ENCODE measurements at places on chromosomes 4 and X.

- no peak for DNase-seq
Observed at GRCh38 chr4:135833529-135833928, 1631.9 kb upstream of the PABPC4L start.

GRCh38 chr4:82123934-82124333, 249.9 kb downstream of the HNRNPD start:
- DNase-seq: no peak

DNA sequence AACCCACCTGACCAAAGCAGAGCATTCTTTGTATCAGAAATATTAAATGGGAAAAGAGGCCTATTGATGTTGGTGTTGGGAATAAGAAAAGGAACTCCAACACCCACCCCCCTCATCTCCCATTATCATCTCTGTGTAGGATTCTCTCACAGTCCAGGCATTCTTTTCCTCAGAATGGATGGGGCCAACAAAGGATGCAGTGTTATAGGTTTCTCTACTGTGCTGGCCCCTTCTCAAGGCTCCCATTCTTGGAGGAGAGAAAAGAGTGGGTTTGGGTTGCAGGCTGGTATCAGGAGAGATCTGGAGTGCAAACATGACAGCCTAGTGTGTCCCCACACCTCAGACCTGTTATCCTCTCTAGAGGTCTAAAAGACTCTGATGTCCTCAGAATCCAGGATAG, 59.6 kb downstream of the UGT8 start:
- no peak for DNase-seq

DNA sequence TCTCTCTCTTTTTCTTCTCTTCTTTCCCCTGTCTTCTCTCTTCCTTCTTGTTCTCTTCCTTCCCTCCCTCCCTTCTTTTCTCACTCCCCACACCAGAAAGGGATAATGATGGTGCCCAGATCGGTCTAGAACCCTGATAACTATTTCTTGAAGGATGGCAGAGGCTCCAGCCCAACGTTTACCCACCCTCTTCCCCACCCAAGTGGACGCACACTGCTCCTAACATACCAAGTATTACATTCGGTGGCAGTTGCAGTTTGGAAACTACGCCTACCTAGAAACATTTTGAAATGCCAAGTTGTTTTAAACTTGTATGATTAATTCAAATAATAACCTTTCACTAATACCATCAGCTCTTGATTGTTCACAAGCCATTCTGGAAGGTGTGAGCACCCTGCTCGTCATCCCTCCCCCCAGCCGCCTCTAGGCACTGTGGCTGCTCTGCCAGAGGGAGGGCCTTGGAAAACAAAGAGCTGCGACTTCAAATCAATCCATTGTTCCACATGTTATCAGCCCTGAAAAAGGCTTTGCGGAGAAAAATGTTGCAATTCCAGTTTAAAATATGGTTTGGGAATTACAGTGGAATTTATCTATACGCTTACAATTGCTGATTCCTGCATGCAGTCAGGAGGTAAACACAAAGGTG, 1017.5 kb upstream of the TENM3 start:
- DNase-seq: no peak

GRCh38 chrX:6666624-6667023, 131.7 kb upstream of the VCX3A start:
- no peak for DNase-seq

- no peak for DNase-seq
Observed at GRCh38 chr4:784401-785331, 41.3 kb downstream of the CPLX1 start.

DNA sequence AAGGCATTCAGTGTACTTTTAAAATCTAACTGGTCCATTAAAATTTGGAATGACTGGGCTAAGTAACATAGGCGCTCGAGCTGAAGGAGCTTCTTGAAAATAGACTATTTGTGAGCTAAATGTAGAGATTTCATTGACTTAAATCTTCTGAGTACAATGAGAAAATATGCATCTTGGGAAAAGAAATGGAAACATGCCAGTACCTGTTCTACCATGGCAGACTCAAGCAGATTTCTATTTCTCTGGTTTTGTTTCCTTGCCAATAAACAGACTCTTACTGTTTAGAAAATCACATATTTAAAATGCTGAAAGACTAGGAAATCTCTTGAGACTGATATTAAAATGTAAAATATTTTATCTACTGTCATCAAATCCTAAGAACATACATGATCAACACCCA, 678.1 kb downstream of the FAT4 start:
- DNase-seq: no peak

DNA sequence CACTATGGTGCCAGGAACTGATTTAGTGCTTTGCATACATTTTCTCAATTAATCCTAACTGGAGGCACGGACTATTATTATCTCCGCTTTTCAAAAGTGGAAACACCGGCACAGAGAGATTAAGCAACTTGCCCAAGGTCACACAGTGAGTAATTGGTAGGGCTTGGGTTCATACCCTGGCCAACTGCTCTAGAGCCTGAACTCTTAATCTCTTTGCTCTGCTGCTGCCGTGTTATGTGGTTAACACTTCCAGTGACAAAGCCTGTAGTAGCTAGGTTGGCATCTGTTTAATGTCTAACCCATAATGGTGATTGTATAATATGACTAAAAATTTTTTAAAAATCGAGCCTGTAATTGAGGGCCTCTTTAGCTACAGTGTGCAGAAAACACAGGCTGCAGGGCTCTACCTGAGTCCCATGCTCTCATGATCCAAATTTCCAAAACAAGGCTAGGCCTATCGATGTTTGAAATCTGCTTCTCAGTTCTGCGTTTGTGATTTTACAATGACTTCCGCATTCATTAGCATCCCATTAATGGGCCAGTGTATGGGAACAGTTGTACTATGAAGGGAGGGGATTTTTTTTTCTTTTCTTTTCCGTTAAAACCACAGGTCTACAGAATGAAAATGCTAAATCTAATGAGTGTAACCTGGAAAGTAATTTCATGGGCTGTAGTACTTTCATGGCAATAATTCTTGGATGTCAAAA, 219.3 kb upstream of the JADE1 start:
- DNase-seq: no peak

DNA sequence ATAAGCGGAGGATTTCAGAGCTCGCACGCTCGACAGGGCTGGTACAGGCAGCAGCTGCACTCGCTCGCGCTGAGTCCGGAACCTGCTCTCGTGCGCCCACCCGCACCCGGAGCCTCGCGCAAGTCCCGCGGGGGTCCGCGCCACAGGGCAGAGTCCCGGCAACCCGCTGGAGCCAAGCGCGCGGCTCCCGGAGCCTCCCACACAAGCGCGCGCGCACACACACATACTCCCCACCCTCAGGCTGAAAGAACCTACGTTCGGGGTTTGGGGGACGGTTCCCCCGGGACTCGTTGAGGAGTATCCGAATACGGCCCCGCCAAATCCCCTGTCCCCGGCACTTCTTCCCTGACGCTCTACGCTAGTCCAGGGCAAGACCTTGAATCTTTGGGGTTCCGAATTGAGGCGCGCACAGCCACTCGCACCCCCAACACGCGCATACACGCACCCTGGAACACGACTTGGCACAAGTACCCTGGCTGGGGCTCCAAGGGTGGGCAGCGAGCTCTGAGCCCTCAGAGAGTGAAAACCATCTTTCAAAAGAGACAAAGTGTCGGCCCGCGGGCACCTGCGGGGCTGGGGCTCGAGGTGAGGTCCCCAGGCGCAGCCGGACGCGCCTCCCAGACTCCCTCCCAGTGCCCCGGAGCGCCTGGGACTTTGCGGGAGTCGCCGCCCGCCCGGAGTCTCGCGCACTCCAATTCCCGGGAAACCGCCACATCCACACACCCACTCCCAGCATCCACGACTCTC, 952 bp downstream of the ANOS1 start:
- no peak for DNase-seq

- DNase-seq: no peak
Observed at GRCh38 chr4:100098011-100098545, 92.2 kb downstream of the DDIT4L start.

GRCh38 chrX:48919360-48919841, 577 bp upstream of the PIM2 start:
- no peak for DNase-seq

DNA sequence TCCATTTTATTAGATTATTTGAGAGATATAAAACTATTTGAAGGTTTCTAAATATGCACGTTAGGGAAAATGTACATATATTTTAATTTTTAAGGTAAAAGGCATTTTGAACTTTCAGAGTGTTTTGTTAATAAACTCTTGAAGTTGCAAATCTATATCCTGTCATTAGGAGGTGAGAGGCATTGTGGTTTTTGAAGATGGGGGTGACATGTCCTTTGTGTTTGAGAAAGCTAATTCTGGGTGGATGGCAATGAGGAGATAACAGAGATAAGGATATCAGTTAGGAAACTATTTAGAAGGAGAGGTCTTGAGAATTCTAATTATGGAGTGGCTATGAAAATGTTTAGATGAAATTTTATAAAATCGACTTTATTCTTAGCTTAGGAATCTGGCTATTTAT, 6.1 kb downstream of the STIM2 start:
- no peak for DNase-seq

GRCh38 chr4:84944947-84945346, 21.5 kb downstream of the WDFY3 start:
- DNase-seq: no peak

DNA sequence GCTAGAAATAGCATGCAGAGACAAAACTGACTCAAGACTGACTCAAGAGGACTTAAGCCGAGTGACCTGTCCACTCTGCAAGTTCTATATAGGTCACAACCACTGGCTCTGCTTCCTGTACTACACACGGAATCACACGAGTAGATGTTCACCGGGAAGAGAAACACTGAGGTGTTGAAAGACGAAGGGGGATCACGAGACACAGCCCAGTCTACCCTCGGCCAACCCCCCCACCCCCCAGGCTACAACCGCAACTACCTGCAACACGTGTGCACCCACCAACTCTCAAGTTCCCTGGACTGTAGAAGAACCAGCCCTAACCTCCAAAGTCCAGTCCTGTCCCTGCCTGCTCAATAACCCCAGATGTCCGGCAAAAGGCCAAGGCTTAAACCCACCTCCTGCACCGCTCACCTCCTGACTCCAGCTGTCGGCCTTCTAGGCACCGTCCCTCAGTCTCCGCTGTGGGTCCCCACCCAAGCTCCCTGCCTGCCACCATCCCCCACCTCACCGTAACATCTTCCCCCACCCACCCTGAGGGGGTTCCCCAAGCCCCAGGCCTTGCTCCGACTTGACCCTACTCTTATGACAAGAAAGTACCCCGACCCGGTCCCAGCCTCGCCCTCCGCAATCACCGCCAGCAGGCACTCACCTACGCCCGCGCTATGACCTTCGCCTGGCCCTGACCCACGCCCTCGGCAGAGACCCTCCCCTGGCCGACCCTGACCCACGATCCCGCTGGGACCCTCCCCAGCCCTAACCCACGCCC, 739 bp downstream of the GAK start:
- DNase-seq: no peak

GRCh38 chr4:142130666-142131065, 494.3 kb downstream of the IL15 start:
- no peak for DNase-seq

DNA sequence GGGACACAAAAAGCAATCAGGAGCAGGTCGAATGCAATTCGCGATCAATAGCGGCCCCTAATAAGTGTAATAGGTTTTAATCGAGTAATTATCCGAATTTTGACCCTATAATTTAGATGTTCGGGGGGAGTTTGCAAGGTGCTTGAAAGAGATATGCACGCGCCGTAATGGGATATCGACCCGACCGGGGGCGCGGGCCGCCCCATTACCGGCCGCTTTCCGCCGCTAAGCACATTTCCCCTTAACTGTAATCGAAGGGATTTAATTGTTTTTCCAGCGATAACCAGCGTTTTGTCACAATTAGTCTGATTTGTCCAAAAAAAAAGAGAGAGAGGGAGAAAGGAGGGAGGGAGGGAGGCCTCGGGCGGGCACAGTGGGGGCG, 997 bp downstream of the NKX1-1 start:
- no peak for DNase-seq

DNA sequence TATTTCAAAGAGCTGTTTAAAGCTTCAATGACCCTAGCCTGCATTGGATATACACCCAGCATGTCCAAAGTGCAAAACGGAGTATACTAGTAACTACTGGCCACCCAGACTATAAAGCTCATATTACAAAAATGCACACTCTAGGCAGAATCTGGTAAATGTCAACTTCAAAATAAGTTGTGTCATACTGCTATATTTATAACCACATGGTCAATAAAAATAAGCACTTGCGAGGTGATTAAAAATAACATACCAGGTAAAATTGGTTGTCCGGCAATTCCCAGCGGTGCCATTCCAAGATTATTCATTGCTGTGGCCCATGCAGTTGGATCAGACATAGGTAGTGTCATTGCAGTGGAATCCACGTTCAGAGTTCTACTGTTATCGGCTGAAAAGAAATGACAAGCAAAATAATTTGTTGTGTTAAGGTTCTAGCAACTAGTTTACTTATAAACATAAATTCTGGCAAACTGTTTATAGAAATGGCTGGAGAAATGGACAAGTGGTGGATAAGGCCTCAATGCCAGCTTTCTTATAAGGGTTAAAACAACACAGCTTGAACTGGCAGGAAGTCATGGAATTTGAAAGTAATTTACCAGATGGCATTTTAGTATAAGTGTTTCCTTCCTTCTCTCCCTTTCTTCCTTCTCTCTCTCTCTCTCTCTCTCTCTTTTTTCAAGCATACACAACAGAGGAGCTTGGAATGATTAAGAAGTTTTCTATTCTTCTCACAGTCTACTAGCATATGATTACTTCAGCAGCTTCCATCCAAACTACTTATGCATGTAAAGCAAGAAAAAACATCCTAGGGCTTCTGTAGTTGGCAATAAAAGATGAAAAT, 199.9 kb downstream of the ENOX2 start:
- no peak for DNase-seq

Data from stimulated activated CD4-positive, alpha-beta T cell treated with anti-CD3 and anti-CD28 coated beads, Interleukin-1b, Interleukin-23, amount 100 ng/mL, for 24 hours (primary cell).